Activated T-helper 2 cell treated with anti-CD3 and anti-CD28 coated beads, Interferon-gamma antibody, Interleukin-2, Interleukin-4, amounts not matched to agents 10 μg/mL and 5 μg/mL and 100 μg/mL, durations not matched to agents 14 hours and 24 hours and 36 hours (primary cell): ENCODE measurements at places on chromosomes 4 and X. TPM values are rescaled to one million over a fixed set of nuclear protein-coding genes. Genes with fewer than 3 reads are reported as not detected.

NUDT10 gene
- total RNA-seq: 0.64 and 0.75 TPM in 2 replicates

HAND2 gene
- not detected in 2 replicates for total RNA-seq

MND1 gene
- 15.4 and 17.8 TPM in 2 replicates for total RNA-seq

ODAPH gene
- not detected in 2 replicates for total RNA-seq

SHISA3 gene
- total RNA-seq: 0.80 and 1.2 TPM in 2 replicates

KLHL4 gene
- not detected in 2 replicates for total RNA-seq

PLAC1 gene
- not detected in 2 replicates for total RNA-seq

BANK1 gene
- total RNA-seq: 0.14 and 0.16 TPM in 2 replicates

RNF150 gene
- total RNA-seq: 0.05 TPM in 1 of 2 replicates, not detected in the other
